ENCODE measurements at places on chromosomes 6 and 20.

DNA sequence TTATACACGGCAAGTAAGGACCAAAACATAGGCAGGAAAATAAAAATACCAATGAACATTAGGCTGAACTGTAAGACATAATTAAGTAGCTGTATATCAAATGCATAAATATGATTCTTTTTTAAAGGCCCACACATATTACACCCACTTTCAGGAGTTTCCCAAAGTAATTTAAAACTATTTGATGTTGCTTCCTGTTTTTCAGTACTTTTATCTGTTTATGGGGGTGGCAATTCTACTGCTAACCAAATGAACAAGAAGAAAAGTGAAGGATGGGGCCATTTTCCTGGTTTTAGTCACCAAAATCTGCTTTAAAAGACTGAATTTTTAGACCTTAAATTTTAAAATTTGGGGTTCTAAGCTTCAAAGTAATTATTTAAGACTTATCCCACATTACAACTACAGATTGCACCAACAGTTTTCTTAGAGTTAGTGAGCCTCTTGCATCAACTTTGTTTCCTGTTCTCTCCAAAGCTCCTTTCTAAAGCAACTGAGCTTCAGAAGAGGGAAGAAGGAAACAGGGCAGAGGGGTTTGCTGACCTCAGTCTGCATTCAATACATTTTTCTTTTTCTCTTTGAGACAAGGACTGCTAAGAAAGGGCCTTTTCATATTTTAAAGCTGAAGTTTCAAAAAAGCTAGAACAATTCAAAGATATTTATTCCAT is 191.0 kb downstream of the BACH2 start:
- DNase-seq, result no peak

DNA sequence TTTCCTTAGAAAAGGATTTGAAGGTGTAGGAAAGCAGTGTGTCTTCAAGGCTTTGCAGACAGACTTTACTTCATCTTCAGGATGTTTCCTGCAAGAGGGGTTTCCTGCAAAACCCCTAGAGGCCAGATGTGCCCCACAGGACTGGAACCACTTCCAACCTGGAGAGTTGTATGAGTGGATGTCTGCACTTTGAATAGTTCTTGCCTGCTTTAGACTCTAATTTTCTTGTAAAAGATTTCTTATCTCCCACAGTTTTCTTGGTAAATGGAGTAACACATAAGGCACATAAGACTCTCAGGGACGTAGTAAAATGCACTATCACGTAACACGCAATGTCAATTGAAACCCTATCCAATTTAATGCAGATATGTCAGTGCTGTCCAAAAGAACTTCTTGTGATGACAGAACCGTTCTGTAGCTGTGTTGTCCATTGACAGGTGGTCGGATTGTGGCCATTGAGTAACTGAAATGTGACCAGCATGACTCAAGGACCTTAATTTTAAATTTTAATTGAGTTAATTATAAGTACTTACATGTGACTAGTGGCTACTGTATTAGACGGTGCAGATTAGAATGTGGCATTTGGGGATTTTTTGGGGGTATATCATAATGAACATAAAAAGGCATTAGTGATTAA is 118.7 kb downstream of the JARID2 start:
- no peak for DNase-seq

DNA sequence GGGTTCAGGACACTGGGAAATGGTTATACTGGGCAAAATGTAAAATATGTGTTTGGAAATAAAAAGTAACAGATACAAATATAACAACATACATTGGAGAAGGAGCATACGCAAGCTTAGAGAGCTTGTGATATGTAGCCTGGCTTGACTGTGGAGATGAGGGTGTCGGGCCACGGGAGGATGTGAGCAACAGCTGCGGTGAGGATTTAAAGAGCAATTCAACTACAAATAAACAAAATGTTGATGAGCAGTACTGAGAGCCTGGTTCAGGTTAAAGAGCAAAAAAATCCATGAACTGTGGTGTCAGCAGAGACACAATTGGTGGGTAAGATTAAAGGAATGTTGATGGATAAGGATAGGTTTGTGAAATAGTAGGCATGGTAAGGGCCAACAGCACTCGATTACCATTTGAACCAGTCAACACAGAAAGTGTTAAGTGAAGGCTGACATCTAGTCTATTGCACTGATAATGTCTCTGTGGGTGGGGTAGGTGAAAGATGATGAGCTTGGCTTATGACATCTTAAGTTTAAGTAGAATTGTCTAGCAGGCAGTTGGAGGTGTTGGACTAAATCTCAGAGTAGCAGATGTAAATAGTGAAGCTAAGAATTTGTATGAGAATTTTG is 723.2 kb downstream of the EPM2A start:
- no peak for DNase-seq

- DNase-seq, result no peak
These were observed 282.5 kb downstream of the ESR1 start for GRCh38 chr6:152089992-152090391.

- no peak for DNase-seq
These were observed 7.4 kb downstream of the ECT2L start for GRCh38 chr6:138803331-138803730.

DNA sequence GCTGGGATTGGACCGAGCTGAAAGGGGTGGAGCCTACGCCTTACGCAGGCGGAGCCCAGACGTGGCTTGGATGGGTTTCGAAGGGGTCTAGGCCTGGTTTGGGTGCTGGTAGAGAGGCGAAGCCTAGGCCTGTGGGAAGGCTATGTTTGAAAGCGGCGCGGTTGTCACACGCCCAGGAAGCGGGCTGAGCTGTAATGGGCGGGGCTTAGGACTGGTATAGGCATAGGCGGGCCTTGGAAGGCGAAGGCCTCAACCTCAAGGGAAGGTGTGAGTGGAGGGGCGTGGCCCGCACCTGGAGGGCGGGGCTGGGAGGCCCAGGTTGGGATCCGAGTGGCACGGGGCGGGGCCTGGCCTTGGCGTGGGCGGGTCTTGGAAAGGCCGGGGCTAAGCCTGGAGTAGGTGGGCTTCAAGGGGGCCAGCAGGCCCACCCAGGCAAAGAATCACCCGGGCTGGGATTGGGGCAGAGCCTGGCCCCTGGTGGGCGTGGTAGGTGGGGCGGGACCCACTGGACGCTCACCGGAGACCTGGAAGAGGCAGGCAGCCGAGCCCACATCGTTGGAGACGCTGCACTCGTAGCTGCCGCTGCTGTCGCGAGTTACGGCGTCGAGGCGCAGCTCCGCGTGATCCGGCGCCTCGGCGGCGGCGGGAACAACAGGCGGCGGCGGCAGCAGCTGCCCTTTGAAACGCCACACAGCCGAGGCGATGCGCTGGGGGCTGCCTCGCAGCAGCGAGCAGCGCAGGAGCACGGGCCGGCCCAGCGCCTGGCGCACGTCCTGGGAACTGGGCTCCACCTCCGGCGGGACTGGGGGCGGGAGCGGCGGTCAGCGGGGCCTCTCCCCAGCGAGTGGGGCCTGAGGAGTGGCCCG is 49.0 kb downstream of the MDGA1 start:
- DNase-seq, result peak; percentile 83

- DNase-seq, result peak; percentile 90
These were observed 25.8 kb upstream of the CCN6 start for GRCh38 chr6:112027942-112028674.

GRCh38 chr20:51740838-51741237 is 27.4 kb downstream of the ATP9A start:
- no peak for DNase-seq

DNA sequence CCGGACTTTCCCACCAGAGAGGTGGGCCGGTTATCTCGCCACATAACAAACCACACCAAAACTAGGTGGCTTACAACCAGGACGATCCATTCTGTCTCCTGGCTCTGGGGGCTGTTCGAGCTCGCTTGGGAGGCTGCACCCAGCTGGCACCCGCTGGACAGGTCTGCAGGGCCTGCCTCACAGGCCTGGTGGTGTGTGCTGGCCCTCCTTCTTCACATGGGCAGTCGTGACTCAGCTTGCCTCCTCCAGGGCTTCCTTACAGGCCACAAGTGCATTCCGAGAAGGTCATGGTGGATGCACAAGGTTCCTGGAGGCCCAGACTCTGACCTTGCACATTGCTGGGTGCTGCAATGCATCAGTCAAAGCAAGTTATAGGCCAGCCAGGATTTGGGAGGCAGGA is 34.2 kb downstream of the FOXF2 start:
- DNase-seq, result no peak

- DNase-seq, result no peak
These were observed at the start of gene OR2J3 for GRCh38 chr6:29107758-29108157. OR2J3 (plus strand) TSS chr6:29108058; CDS start chr6:29111891, 3,833 bp downstream.

DNA sequence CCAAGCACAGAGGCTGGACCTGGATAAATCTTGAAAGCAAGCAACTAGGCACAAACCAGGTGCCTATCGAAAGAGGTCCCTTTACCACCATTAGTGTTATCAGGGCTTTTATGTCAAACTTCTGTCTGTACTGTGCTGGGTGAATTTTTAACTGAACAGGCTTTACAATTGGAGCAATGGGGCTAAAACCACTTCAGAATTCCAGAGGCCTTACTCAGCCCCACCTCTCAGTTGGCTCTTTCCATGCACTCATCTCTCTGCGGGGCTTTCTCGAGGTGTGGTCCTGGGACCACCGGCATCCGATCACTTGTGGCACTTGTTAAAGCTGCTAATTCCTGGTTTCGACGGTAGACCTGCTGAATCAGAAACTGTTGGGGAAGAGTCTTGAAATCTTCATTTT is 232.5 kb downstream of the SOX4 start:
- no peak for DNase-seq

All from activated CD4-positive, alpha-beta T cell treated with anti-CD3 and anti-CD28 coated beads, Interleukin-2, amount 10 ng/mL, durations not matched to agents 24 days and 14 days (primary cell).